ENCODE measurements at places on chromosomes 3 and 15. TPM values are rescaled to one million over a fixed set of nuclear protein-coding genes. Genes with fewer than 3 reads are reported as not detected.

GRCh38 chr3:31999907-32000439 lies 18.4 kb downstream of the ZNF860 start:
- H3K27me3 ChIP-seq = no peaks in the 10 kb centered on the region
- H3K4me3 ChIP-seq = no peak overlapping the region
- H3K36me3 ChIP-seq = no peaks in the 10 kb centered on the region
- peaks cover 4% of the 10 kb centered on the region for H3K4me1 ChIP-seq
- no peak overlapping the region for H3K27ac ChIP-seq
- no peak for DNase-seq

CHD2 gene
- 547 TPM for total RNA-seq

GRCh38 chr3:188918093-188918492 lies 253.7 kb upstream of the TPRG1 start:
- no peak overlapping the region for H3K4me3 ChIP-seq
- H3K4me1 ChIP-seq = peaks cover 4% of the 10 kb centered on the region
- no peaks in the 10 kb centered on the region for H3K36me3 ChIP-seq
- no peak for DNase-seq
- H3K27ac ChIP-seq = no peak overlapping the region
- no peaks in the 10 kb centered on the region for H3K27me3 ChIP-seq

WHAMM gene
- 8.6 TPM for total RNA-seq

TM4SF1 gene
- total RNA-seq = 177 TPM

GRCh38 chr3:100810671-100811070 lies 101.4 kb downstream of the TFG start:
- H3K4me1 ChIP-seq = no peaks in the 10 kb centered on the region
- no peak overlapping the region for H3K27ac ChIP-seq
- H3K36me3 ChIP-seq = no peaks in the 10 kb centered on the region
- no peaks in the 10 kb centered on the region for H3K27me3 ChIP-seq
- no peak for DNase-seq

IMPG2 gene
- 0.15 TPM for total RNA-seq

DNA sequence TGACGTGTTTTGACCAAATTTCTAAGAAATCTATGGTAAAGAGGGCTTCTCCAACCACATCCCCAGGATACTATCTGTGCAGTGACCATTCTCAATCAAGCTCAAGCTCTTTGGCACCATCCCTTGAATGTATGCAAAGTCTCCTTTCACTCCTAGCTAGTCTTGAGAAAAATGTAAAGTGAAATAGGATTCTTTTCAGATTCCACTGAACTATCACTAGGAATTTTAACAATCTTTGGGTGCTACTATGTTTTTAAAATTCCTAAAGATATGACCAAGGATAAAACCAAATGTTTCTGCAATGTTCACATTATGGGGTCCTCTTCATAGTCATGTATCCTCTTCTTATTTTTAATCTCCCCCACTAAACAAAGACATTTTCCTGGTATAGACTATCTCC lies 107.8 kb downstream of the TMCO5A start:
- no peaks in the 10 kb centered on the region for H3K4me1 ChIP-seq
- H3K36me3 ChIP-seq = no peaks in the 10 kb centered on the region
- H3K4me3 ChIP-seq = no peak overlapping the region
- no peak overlapping the region for H3K27ac ChIP-seq
- H3K27me3 ChIP-seq = no peaks in the 10 kb centered on the region
- DNase-seq = no peak

GRCh38 chr3:72033666-72034428 lies 248.9 kb upstream of the PROK2 start:
- H3K27me3 ChIP-seq = no peaks in the 10 kb centered on the region
- H3K4me1 ChIP-seq = peaks cover 4% of the 10 kb centered on the region
- no peak overlapping the region for H3K27ac ChIP-seq
- DNase-seq = no peak

DNA sequence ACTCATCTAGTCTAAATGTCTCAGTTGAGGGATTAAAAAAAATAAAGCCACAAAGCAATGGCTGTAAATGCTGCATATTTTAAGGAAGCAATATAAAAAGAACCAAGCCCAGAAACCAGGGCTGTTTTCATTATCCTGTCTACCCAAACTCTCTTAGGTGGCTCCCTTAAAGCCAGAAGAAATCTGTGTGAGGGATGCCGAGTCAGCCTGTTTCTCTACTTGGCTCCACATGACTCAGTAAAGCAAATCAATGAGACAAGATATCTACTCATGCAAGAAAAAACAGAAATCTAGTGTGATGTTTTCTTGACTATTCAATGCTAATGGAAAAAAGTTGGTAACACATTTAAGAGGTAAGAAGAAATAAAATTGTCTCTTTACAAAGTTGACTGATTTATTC lies 296.2 kb downstream of the ZBTB20 start:
- no peak for DNase-seq
- peaks cover 5% of the 10 kb centered on the region for H3K4me1 ChIP-seq
- no peak overlapping the region for H3K4me3 ChIP-seq
- no peak overlapping the region for H3K27ac ChIP-seq
- no peaks in the 10 kb centered on the region for H3K27me3 ChIP-seq

CPOX gene
- 14.0 TPM for total RNA-seq
